ENCODE measurements at places on chromosomes 6 and 20. TPM values are rescaled to one million over a fixed set of nuclear protein-coding genes. Genes with fewer than 3 reads are reported as not detected.

Gene SIM1
- 0.07 TPM for total RNA-seq

Gene CST9L
- not detected for total RNA-seq

Gene PPIL6
- not detected for total RNA-seq

Gene PLG
- total RNA-seq = 0.39 TPM

Gene PTCHD4
- total RNA-seq = not detected

Gene BCAS1
- total RNA-seq = not detected

Gene TNFAIP3
- 53.9 TPM for total RNA-seq
